ENCODE measurements at places on chromosomes 1 and 21.

- DNase-seq, result no peak
These were observed 74.7 kb downstream of the NTPCR start for GRCh38 chr1:233025157-233025556.

DNA sequence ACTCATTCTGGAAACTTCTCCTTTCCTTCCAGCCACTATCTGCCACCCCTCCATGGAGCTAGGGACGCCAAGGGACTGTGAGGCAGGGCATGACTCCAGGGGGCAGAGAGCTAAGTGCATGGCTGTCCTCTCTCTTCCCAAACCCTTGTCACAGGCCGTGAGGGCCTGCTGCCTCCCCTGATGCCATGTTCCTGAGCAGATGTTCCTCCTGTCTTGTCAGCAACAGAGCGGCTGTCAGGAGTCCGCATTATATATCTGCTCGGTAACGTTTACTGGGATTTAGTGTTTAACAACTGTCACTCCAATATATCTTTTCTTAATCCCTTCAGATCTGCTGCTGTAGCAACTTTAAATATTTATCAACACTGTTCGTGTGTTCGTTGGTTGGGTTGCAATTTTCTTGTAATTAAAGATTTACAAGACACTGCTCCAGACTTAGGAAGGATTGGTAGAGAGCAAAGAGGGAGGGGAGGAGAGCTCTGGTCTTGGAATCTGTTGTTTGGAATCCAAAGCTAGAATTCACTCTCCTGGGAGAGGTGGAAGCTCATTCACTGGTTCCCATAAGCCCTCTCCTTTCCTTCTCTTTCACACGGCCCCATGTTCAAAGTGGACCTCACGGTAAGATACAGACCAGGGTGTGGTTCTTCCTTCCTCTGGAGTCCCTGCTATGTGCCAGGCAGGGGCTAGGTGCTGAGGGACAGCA lies 76.2 kb downstream of the MDM4 start:
- no peak for DNase-seq

DNA sequence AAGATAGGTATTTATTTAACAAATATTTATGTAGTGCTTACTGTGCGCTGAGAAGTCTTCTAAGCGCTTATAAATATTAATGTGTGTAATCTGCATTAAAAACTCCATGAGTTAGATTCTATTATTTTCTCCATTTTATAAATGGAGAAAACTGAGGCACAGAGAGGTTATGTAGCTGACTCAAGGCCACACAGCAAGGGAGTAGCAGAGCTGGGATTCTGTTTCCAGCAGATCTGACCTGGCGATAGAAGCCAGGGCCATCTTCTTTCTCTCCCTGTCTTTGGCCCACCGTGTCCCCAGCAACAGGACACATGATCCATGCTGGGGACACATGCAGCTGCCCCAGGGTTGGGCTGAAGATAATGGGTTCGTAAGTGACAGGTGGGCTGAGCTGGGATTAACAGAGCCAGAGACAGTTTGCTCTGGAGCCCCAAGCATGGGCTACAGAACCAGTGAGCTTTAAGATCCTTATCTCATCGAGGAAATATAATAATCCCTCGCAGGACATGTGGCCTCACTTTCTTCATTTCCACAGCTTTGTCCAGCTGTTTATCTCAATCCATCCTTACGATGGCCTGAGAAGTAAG lies 30.3 kb downstream of the IGSF21 start:
- DNase-seq, result no peak

GRCh38 chr1:97907886-97908285 lies 12.9 kb downstream of the DPYD start:
- no peak for DNase-seq

GRCh38 chr21:32749662-32750061 lies 21.8 kb upstream of the SYNJ1 start:
- no peak for DNase-seq
